ENCODE measurements at places on chromosomes 2 and 18.

GRCh38 chr18:6504605-6505497 lies 90.1 kb upstream of the L3MBTL4 start:
- DNase-seq, result peak; percentile 71

GRCh38 chr2:171104379-171104778 lies 56.3 kb downstream of the TLK1 start:
- DNase-seq, result no peak

- peak; percentile 36 for DNase-seq
These were observed 61.9 kb upstream of the HAAO start for GRCh38 chr2:42854207-42854818.

DNA sequence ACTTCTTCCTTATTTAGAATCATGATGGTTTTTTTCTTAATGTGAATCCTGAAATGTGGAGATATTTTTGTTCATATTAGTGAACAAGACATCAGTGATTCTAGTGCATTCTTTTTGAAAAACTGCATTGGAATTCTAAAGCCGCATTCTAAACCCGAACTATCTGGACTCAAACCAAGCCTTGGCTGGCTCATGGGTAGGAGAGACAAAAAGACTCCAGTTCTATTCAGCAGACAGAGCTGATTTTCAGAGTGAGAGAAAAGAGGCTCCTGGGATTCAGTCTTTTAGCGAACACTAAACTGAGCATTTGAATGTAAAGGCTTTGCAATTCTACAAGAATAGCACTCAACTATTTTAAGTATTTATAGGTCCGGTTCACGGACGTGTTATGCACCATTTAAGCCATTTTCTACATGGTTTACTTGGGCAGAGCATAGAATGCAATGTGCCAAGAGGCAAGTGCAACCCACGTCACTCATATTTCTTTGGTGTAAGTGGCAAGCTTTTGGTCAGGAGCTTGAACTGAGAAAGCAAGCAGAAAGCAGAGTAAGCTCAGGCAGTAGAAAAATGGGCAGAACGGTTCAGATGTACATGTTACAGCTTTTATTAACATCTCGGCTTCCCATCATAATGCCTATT lies 227.3 kb upstream of the RAB12 start:
- DNase-seq, result no peak

- DNase-seq, result no peak
These were observed 126.1 kb downstream of the FAM161A start for GRCh38 chr2:61727746-61728145.
